NCI-H2081 (cell line): ENCODE measurements at places on chromosomes 12 and 14.

GRCh38 chr14:28756884-28757570, 9.6 kb upstream of the FOXG1 start:
- no peak for DNase-seq

GRCh38 chr14:36426836-36427235, 93.2 kb downstream of the NKX2-1 start:
- no peak for DNase-seq

GRCh38 chr14:72932893-72933292, 6.6 kb downstream of the DCAF4 start:
- no peak for DNase-seq

- no peak for DNase-seq
These were observed 10.7 kb downstream of the SCARB1 start for GRCh38 chr12:124852911-124853427.

DNA sequence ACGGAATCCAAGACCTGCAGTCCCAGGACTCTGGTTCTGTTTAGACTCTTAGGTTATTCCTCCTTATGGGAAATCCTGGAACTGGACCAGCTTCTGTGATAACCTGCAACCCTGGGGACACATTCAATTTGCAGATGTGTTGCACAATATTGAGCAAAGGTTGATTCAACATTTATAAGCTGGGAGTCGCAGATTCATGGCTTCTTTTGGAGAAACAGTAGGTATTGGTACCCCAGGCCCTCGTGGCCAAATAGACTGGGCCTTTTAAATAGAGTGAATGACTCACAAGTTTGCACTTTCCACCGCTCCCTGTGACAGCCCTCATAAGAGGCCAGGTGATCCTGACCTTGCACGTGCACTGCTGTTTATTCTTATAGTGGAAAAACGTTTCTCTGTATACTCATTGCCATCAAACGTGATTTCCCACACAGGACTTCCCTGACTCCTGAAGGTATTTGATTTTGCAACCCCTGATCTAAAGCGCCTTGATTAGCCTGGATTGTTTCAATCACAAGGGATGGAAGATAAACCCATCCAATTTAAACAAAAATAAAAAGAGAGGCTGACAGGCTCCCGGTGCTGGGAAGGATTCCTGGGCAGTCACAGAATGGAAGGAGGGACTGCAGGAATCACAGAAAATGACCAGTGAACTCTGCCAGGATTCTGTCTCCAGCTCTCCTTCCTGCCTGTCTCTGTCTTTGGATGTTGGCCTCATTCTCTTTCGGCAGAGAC, 98.0 kb downstream of the VCPKMT start:
- no peak for DNase-seq

DNA sequence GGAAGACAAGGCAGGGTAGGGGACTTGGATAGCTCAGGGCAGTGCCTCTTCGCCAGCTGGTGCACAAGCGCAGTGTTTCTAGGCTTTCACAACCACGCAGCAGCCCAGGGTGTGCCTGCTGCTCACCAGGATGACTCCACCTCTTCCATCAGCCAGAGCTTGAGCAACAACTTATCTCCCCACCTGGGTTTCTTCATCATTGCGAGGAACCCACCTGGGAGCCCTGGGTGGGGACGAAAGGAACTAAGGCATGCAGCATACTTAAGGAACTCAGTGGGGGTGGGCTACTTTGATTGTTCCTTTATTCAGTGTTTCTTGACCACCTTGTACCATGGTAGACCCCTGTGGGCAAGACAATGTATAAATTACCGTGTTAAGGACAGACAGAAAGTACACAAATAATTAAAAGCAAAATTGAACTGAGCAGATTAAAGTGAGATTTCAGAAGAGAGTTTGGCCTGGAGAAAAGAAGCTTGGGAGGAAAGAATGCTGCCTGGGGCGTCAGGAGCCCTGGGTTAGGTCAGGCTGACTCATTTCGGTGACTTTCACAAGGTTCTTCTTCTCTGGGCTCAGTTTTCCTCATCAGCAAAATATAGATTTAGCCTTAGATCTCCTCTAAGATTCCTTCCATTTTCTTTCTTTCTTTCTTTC, 22.9 kb downstream of the KRT18 start:
- DNase-seq: no peak

GRCh38 chr12:19030180-19030579, 99.4 kb upstream of the PLEKHA5 start:
- no peak for DNase-seq

GRCh38 chr14:72380456-72380855, 448.2 kb downstream of the RGS6 start:
- DNase-seq: no peak

GRCh38 chr12:57319678-57320469, 68.9 kb upstream of the STAC3 start:
- no peak for DNase-seq

- DNase-seq: no peak
These were observed 86.2 kb downstream of the STON2 start for GRCh38 chr14:81313775-81314429.

DNA sequence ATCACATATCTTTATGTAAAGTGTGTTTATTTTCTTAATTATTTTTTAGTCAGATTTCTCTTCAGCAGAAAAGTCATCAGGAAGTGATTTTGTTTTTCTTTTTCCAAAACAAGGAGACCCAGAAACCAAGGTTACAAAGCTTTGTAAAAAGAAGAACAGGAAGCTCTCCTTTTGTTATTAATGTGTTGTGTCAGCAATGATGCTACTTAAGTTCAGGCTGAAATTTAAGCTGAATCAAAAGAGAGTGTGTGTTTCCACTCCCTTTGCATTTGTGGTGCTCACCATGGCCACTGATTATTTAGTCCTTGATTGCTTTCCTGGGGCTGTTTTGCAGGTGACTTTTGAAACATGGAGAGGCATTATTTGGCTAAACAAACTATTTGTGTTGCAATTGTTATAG, 155.3 kb upstream of the ATP2B1 start:
- DNase-seq: peak; percentile 71

- no peak for DNase-seq
These were observed 219.2 kb upstream of the TBX3 start for GRCh38 chr12:114903083-114903691.

GRCh38 chr12:94205822-94206221, 57.4 kb downstream of the PLXNC1 start:
- DNase-seq: no peak

DNA sequence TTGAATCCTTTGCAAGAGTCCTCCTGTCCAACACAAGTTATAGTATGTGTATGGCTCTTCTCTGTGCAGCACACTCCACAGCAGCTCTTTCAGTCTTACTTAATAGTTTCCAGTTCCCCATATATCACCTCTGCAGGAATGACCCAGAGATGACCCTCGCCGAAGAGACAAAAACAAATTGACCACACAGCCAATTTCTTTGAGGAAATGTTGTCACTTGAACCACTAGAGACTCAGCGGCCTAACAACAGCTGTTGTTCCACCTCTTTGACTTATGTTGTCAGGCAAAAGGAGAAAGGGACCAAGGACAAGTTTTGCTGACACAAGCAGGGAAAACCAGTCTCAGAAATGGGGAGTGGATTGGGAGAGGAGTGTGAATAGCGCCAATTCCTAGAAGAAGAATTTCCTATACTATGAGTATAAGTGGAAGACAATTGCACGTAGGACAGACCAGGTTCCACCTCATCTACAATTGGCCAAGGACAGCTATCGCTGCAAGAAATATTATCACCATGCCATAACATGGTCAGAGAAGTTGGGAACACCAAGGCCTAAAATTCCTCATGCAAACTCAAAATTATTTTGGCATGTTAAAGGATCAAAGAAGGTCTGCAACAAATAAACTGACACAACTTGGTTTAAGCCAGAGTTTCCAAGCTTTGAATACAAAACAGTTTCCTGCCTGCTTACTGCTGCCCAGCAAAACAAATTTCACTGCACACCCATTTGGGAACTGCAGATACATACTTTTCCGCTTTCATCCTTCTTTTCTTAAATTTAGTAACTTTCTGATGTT, 41.7 kb upstream of the ITPR2 start:
- DNase-seq: no peak

DNA sequence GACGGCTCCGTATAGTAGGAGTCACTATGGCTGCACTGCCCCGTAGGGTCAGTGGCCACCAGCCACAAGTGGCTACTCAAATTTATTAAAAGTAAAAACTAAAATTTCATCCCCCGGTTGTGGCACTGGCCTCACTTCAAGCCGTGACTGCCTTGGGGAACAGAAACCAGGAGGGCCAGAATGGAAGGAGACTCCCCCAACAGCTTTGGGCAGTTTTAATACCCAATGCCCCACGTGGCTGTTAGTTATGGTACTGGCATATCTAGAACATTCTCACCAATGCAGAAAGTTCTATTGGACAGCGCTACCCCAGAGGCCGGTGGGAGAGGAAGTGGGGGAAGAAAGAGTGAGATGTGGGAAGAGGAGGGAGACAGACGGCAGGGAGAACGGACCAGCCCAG, 6.2 kb downstream of the NCOR2 start:
- no peak for DNase-seq

GRCh38 chr14:64725261-64725815, 21.1 kb downstream of the PLEKHG3 start:
- DNase-seq: no peak

DNA sequence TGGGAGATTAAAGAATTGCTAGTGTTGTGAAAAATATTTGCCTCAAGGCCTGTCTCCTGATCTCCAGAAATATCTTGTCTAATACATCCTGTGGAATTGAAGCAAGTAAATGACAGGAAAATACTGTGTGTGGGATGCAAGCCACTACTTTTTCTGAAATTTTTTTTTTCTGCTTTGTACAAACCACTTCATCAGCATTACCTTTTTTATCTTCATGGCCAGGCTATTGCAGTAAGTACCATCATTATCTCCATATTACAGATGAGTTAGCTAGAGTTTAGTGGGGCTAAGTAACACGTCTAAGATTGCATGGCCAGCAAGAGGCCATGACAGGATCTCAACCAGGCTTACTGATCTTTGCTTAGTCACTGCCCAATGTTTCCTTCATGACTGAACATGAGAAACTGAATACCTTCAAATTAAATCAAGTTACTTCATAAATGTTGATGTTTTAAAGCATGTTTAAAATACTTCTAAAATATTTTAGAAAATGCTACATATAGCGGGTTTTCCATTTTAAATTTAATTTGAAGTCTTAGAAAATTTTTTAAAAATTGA, 273.7 kb downstream of the SLC6A15 start:
- DNase-seq: no peak

GRCh38 chr12:75819512-75819911, 212.1 kb downstream of the PHLDA1 start:
- no peak for DNase-seq

DNA sequence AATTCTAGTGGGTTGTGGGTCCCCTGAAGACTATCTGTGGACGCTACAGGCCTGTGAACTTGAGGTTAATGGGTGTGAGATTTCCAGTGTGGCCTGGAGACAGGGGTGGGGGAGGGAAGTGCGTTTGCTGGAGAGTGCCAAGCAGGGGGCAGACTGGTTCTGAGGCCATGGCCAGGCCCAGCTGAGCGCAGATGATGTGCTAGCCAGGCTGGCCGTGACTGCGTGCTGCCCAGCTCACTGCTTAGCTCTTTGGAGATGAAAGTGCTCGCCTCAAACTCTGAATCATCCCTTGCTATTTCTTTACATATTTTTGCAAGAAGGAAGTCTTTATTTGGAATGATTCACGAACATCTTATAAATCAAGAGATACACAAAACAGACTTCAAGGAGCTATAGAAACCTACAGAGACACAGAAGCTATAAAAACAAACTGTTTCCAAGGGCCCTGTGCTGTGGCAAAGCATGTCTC, 75.2 kb upstream of the PLEKHG3 start:
- DNase-seq: no peak

DNA sequence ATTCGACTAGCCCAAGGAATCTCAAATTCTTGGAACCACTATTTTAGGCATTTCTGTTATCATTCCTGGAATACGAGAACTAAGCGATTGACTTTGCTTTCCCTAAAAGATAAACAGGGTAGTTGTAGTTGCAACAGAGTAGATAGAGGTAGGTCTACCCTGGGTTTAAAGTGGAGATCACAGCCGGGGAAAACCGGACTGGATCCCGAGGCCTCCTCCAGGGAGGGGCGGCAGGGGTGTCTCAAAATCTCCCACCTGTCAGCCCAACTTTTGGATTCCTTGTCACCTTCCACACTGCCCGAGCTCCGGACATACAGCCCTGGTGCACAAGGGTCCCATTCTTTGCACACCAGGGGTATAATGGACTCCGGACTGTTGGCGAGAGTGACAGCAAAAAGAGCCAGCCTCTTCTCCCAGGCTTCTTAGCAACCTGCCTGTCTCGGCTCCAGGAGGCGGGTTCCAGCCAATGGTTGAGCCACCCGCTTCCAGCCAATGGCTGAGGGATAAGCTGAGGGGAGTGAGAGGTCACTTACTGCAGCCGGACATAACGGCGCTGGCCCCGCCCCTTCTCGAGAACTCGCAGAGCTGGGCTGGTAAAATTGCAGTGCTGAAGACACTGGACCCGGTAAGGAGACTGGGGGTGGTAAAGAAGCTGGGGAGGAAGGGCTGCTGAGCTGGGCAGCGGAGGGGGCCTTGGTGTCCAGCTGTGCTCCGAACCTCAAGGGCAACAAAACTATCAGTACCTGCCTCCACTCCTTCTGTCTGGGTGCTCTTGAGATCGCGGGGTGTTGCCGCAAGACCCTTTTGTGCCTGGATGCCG, at the start of gene SUOX:
SUOX (plus strand) TSS at position 562 of the 820 bp plus-strand sequence. CDS start 4,946 bp downstream, outside the sequence.
- peak; percentile 93 for DNase-seq

GRCh38 chr12:87066326-87066725, 810.1 kb upstream of the MGAT4C start:
- DNase-seq: no peak

DNA sequence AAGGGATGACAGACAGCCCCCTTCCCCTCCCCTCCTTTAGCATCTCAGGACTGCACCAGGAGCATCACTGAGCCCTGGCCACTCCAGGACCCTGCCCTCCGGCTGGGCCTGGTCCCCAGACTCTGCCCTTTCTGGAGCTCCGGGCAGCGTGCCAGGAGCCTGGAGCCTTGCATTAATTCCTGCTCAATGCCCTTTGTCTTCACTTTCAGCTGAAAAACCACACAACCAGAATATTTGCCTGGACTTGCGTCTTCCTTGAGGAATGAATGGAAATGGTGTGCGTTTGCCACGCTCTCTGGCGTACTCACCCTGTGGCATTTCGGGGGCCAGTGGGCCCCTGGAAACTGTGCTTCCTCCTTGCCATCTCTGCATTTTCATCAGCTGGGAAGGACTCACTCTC, 8.5 kb upstream of the RFLNA start:
- DNase-seq: peak; percentile 17

GRCh38 chr12:75979181-75979580, 52.4 kb downstream of the PHLDA1 start:
- DNase-seq: no peak

GRCh38 chr12:14396071-14396470, 30.6 kb downstream of the ATF7IP start:
- no peak for DNase-seq

- DNase-seq: peak; percentile 79
These were observed 45.3 kb upstream of the ANO6 start for GRCh38 chr12:45170456-45171042.
